ENCODE measurements at places on chromosomes 2 and 18.
A peak's percentile ranks its signal among the peaks of the same experiment; 100 is the strongest.

DNA sequence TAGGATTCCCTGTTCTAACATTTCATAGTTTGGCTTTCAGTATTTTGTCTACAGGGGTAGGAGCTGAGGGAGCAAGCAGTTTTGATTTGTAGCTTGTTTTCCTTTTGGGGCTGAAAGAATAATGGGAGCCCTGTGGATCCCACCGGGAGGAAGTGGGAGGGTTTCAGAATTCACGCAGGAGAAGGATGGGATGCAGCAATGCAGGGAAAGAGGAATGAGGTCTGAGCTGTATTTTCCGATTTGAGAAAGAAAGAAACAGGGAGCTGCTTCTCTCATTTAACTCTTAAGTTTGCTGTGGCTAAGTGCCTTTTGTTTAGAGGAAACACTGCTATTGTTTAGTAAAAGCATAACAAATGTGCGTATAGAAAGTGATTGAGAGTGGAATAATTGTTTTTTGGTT is 141.0 kb downstream of the ADCYAP1 start:
- DNase-seq, result no peak

DNA sequence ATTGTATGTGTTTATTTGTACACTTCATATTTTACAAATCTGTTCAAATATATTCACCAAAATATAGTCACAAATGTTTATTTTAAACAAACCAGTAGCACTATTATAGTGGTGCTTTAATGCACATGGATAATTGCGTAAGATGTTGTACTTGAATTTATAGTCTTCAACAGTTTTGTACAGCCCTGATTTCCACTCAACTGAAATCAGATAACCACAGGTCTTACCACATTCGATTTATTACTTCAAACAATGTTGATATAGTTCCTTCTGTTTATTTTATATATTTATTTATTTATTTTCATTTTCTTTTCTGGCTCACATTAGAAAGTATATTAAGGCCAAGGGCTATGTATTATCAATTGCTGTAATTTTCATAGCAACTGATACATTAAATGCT is 99.4 kb upstream of the ZNF804A start:
- DNase-seq, result no peak

- no peak for DNase-seq
Observed at GRCh38 chr2:102122115-102122514, 20.4 kb upstream of the IL1R1 start.

GRCh38 chr2:214542866-214543265 is 132.0 kb downstream of the VWC2L start:
- no peak for DNase-seq

DNA sequence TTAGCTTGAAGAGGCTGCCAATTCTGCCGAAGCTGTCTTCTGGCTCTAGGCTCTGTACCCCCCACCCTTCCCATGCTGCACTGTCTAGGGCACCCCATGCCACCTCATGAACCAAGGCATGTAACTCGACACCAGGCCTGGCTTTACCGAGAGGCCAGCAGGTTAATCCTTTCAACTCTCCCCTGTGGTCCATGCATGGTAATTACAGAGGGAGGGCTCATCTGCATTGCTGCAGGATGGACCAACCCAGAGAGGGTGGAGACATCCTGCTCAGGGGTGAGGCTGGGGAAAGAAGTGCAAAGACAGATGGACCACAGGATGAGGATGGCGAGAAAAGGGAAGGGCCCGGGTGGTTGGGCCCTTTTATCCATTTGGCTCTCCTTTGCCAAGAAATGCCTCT is 65.8 kb downstream of the KCTD1 start:
- no peak for DNase-seq

DNA sequence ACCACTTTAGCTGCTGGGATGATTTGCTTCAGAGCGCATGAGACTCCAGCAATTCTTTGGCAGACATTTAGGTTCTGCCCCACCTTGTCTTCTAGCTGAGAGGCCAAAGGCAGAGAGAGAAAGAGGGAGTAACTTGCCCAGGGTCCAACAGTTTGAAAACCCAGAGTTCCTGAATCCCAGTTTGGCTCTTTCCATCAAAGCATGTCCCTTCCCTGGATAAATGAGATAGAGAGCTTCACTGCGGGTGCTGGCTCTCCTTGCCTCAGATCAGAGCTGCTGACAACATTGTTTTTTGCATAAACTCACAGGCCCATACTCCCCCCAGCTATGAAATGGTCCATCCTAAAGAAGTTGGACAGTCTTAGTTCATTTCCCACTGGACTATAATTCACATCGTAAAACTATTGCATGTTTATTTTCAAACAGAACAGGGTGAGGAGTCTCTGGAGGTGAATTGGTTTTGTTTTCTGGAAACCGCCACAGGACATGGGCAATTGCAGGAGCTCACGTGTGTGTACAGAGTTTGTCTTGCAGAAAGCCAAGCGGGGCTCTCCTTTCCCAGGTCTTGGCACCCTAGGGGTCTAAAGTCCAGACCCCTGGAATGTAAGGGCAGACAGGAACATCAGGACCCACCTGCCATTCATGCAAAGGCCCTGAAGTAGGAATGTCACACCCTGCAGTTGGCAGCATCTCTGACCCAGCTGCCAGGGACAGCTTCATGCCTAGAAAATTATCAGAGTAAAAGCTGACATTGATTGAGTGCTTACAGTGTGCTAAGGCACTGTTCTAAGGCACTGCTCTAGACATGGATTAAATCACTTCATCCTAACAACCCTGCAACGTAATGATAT is 25.0 kb upstream of the SLC14A2 start:
- DNase-seq, result no peak

DNA sequence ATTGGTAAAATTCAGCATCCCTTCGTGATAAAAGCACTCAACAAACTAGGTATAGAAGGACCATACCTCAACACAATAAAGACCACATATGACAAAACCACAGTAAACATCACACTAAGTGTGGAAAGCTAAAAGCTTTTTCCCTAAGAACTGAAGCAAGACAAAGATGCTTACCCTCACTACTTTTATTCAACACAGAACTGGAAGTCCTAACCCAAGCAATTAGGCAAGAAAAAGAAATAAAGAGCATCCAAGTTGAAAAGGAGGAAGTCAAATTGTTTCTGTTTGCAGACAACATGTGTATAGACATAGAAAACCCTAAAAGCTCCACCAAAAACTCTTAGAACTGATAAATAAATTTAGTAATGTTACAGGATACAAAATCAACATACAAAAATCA is 271.7 kb downstream of the RBM43 start:
- DNase-seq, result no peak

DNA sequence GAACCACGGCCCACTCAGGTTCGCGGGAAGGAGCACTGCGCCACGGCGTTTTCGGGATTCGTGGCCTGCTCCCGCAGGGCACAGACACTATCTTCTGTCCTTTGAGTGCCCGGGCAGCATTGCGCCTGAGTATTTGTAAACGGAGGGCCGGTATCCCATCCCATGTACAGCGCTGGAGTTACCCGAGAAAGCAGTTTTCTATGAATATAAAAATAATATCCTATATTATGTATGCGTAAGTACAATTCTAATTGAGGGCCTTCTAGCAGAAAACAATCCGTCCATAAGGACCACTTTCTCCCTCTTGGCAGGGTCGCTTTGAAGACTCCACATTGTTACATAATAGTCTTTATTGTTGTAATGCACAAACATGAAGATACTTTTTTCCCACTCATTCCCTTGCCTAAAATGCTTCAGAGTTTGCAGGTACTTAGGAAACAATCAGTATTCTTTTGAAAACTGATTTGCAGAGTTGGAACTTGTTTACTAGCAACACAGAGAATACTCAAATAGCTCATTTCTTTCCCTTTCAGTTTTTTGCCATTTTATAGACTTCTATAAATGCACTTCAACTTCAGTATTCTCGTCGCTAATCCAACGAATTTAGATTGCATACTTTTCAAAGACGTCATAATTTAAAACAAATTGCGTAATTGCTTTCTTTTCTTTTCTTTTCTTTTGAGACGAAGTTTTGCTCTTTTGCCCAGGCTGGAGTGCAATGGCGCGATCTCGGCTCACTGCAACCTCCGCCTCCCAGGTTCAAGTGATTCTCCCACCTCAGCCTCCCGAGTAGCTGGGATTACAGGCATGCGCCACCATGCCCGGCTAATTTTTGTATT is 1.0 kb upstream of the REV1 start:
- DNase-seq, result no peak

DNA sequence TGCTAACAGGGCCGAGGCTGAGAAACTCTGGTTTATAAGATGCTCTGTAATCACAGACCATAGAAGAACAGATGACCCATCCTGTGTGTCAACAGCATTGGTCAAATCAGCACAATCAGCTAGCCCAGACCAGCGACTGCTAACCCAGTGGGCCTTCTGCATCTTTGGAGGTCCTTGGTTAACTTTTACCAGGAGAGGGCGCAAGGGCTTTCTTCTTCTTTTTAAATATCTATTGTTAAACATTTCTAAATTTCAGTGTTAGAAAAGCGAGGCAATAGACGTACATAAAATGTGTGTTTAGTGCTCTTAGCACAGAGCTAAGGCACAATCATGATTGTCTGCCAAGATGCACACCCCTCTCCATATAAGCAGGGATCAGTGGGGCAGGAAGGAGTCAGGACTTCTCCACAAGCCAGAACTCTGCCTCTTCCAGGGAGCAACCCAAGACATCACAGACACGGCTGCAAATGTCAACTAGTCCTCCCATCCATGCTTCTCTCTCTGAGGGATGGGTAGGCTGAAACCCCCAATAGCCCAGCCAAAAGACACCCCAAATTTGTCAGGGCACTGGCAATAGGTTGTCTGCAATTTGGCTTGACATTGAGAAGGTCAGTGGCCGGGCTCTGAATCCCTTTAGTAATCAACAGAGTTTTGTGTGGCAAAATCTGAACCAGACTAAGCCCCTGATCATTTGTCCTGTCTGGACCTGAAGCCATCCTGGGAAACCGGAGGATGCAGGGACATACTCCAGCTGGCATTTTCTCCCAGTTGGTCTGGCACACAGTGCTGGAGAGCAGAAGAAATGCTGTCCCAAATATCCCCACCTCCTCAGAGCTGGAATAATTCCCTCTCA is 188.2 kb downstream of the BCL2 start:
- peak; percentile 8 for DNase-seq

DNA sequence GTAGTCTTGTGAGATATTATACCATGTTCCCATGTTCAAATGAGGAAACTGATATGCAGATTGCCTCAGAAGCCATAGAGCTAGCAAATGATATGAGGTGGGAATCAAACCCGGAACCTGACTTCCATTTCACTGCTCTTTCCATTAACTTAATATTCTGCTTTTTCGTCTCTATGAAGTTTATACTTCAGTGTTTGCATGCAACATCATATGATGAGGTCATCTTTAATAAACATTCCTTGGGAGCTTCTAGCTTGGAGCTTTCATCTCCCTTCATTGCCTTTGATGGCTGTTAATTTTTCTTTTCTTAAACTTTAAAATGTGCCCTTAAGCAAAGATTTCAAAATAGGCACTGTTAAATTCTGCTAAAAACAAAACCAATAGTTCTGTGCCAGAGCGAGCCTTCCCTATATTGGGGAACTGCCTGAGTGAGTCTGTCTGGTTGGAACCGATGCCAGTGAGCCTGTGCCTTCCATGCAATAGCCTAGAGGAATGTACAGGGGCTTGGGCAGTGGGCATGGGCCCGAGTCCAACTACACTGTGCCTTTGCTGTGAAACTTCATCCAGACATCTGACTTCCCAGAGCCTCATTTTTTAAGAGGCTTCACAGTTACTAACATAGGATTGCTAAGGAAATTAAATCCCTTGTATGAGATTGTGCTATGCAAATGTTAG is 91.1 kb upstream of the TMEM200C start:
- DNase-seq, result no peak

DNA sequence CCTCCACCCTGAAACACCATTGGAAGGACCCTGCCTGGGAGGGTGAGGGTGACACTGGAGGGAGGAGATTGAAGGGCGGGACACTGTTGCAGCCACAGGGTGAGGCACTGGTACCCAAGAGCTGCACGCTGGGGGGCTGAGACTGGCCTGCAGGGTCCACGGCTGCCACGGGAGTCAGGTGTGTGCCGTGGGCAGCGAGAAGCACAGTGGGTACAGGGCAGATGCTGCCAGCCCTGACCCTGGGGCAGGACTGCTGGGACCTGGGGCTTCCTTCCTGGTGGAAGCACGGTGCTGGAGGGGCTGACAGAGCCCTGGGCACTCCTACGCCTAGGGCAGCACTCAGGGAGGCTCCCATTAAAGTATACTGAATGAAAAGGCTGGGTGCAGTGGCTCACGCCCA is 16.6 kb downstream of the CYS1 start:
- no peak for DNase-seq

- DNase-seq, result no peak
Observed at GRCh38 chr18:43405097-43405496, 127.8 kb upstream of the SYT4 start.

DNA sequence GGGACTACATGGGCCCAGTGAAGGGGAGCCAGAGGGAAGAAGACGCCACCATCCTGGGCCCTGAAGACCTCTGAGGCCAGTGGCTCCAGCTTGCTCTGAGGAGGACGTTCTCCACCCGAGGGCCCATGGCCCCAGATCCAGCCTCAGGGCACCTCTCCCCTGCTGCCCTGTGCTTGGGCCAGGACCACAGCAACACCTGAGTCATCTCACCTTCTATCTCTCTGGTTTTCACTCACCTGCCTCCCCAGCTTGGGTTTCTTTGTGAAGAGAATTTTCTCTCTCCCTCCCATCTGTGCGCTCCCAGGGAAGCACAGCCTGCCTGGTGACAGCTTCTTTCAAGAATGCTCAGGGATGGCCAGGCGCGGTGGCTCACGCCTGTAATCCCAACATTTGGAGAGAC is 19.8 kb downstream of the ZFP36L2 start:
- no peak for DNase-seq

DNA sequence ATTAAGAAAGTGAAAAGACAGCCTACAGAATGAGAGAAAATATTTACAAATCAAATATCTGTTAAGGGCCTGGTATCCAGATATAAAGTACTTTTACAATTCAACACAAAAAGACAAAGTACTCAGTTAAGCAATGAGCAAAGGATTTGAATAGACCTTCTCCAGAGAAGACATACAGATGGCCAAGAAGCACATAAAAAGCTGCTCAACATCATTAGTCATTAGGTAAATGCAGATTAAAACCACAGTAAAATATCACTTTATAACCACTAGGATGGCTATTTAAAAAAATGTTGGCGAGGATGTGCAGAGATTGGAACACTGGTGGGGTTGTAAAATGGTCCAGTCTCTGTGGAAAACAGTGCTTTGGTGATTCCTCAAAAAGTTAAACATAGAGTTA is 38.9 kb downstream of the RAB31 start:
- no peak for DNase-seq

All from C1 segment of cervical spinal cord (tissue), 14 donors.